ENCODE measurements at places on chromosomes 4 and X.

GRCh38 chr4:561426-561825 is 14.7 kb downstream of the TMEM271 start:
- DNase-seq, result no peak

DNA sequence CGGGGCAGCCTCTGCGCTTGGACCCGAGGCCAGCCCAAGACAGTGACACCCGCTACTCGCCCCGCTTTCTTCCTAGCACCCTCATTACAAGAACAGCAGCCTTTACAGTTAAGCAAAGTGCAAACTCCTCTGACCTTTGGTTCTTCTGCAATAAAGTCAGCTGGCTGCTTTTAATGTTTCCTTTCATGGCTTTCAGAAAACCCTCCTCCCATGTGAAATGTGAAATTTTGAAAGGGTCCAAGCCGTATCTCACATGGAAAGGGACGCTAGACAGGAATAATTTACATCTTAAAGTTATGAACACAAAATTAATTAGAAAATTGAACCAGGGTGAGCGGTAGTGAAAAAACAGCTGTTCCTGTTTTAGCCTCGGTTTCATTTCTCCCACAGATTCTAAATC is 520.1 kb upstream of the FRG1 start:
- DNase-seq, result no peak

DNA sequence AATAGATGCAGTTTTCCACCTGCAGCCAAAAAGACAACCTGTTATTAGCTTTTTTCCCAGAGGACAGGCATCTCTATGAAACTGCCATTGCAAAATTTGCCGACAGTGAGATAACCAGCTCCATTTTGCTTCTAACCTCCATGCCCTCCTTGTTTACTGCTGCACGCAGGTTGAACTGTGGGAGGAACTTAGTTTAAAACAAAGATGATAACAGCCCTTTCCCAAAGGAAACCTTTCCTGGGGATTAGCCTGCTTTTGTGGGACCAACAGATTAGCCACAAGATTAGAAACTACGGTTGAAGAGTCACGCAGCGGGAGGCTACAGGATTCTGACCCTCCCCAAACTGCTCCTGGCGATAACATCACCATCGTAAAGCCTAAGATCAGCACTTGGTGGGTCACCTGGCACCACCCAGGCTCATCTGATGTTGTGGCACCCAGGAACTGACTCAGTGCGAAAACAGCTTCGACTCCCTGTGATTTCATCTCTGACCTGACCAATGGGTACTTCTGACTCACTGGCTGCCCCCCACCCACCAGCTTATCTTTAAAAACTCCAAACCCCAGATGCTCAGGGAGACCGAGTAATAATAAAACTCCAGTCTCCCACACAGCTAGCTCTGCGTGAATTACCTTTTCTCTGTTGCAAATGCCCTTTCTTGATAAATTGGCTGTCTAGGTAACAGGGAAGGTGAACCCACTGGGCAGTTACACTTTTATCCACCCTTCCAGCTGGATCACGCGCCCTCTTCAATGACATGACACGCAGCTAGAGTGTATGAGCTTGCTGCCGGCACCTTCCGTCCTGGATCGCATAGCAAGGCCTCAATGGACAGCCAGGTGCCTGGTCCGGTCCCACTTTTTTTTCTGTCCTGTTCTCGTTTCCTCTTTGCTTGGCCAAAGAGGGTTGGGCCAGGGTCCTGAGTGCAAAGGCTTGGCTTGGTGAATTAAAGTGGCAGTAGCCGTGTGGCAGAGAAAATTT is 27.2 kb downstream of the NOP14 start:
- peak; percentile 96 for DNase-seq

GRCh38 chr4:5826437-5827107 is 66.3 kb downstream of the CRMP1 start:
- no peak for DNase-seq

- DNase-seq, result no peak
These were observed 105.4 kb upstream of the TLL1 start for GRCh38 chr4:165767671-165768070.

GRCh38 chr4:177450426-177451107 is 8.3 kb upstream of the AGA start:
- peak; percentile 68 for DNase-seq

DNA sequence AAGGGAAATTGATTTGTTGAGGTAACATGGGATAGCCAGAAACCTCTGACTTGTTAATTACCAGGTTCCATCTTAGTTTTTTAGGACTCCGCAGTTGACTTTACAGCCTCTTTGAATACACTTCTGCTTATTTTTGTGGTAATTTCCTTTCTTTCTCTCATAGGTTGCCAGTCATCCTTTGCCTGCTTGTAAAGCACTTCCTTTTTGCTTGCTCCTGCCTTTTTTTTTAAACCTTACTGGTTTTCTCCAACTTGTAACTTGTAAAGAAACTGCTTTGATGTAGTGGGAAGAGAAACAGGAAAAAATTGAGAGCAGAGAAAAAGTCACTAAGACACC is 2.6 kb downstream of the PGK1 start:
- no peak for DNase-seq

DNA sequence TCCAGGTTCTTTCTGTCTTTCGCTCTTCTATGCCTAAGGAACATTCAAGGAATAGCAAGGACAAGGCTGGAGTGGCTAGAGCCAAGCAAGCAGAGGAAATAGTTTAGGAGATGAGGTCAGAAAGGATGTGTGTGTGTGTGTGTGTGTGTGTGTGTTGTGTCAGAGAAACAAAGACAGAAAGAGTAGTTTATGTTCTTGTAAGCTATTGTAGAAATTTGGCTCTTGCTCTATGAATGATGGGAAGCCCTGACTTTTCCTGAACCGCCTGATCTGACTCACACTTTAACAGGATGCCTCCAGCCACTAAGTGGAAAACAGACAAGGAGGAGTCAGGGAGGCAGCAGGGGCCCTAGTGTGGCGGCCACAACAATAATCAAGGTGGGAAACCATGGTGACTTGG is 39.7 kb downstream of the LGI2 start:
- DNase-seq, result peak; percentile 27
